Heart left ventricle (tissue), 16 donors: ENCODE measurements at places on chromosomes 16 and 17. TPM values are rescaled to one million over a fixed set of nuclear protein-coding genes. Genes with fewer than 3 reads are reported as not detected.

DNA sequence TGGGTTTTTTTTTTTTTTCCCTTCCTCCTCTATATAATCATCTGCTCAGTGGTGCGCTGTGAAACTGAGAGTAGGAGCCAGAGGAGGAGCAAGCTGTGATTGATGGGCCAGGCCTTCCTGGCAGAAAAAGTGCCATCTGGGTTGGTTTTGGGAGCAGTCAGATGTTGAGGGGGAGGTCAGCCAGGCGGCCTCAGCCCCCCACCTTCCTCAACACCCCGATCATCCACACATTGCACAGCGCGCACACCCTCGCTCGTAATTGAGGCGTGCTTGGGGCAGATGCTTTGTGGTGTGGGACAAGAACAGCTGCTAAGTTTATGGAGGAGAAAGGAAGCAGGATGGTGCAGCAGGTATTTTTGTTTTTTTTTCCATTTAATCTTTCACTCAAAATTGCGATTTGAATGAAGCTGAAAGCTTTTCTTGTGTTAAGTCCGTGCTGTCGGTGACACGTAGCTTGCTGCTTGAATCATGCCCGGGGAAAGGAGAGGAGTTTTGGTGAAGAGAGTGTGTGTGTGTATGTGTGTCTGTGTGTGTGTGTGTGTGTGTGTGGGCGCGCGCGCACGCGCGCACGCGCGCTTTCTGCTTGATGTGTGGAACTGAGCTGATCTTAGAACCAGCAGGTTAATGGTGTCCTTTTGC is 177.4 kb downstream of the RBFOX1 start:
- no peak for DNase-seq

- no peak for DNase-seq
Observed at GRCh38 chr16:50260206-50261159, 5.9 kb upstream of the ADCY7 start.

GRCh38 chr17:62656446-62656845 is 29.0 kb downstream of the MRC2 start:
- DNase-seq: no peak

DNA sequence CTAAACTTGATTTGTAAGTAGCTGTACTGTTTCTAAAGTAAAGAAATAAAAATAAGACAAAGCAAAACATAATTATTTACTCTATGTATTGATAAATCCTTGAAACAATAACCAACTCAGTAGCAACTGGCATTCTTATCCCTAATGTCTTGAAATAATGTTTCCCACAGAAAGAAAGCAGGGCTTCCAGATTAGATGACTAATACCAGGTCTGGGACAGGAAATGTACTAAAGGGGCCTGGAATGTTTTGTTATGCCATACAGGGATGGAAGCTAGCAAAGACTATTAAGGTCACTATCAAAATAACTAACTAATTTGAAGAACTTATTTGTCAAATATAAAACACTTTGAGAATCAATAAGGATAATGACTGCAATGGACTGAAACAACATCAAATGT is 82.1 kb downstream of the CFDP1 start:
- no peak for DNase-seq

- DNase-seq: no peak
Observed at GRCh38 chr16:22300427-22301071, 3.3 kb downstream of the POLR3E start.

GRCh38 chr17:6314311-6314710 is 120.6 kb downstream of the AIPL1 start:
- no peak for DNase-seq

DNA sequence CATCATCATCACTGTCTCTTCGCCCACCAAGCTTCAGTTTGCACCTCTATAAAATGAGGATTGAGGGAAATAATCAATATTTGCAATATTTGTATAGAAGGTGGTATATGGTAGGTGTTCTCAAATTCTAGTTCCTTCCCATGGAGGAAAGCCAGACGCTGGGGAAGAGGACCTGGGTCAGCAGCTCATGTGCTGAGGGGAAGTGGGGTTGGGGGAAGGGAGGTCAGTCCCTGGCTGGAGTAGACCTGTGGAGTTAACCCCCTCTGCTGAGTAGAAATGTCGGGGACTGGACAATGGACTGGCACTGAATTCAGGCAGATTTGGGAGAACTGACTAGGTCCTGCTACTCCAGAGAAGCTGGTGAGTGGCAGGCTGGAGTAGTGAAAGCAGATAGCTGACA is 12.8 kb upstream of the ITGB3 start:
- DNase-seq: no peak

- DNase-seq: no peak
Observed at GRCh38 chr17:80385046-80385445, 29.9 kb upstream of the ENDOV start.

DNA sequence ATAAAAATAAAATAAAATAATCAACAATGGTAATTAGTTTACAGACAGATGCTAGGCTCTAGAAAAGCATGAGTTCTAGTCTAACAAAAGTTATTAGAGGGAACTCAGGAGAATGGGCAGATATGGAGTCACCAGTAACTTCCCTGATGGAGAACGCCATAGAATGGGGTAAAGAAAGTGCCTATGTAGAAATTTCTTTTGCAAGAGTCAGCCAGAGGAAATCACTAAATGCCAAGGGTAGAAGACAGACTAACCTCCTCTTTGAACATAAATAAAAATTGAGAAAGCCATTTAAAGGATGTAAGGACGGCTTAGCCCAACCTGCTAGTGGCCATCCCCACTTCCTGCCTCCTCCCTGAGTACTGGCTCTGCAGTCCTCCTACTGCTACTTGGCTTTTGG is 141.6 kb downstream of the VPS53 start:
- no peak for DNase-seq

GRCh38 chr16:57575468-57576277 is 33.2 kb downstream of the ADGRG5 start:
- DNase-seq: no peak

GRCh38 chr16:70437582-70438557 is 1.0 kb downstream of the ST3GAL2 start:
- DNase-seq: no peak

GRCh38 chr17:9232591-9233270 is 211.4 kb downstream of the NTN1 start:
- DNase-seq: no peak

GRCh38 chr17:73324160-73324475 is 12.3 kb upstream of the CDC42EP4 start:
- peak; percentile 53 for DNase-seq

DNA sequence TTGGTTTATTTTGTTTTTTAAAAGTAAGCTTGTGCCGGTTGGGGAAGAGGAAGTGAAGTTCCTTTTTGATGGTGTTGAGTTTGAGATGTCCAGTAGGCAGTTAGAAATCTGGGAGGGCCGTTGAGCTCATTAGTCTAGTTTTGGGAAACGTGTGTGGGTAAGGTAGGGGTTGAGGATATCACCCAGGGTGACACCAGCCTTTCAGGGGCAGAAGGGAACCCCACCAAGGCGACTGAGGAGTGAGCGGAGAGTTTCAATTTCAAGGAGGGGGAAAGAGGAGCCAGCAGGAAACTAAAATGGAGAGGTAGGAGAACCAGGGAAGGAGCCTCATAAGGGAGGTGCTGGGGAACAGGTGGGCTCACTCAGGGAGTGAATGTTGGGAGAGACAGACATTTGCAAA is 22.7 kb downstream of the HAPSTR1 start:
- DNase-seq: no peak

DNA sequence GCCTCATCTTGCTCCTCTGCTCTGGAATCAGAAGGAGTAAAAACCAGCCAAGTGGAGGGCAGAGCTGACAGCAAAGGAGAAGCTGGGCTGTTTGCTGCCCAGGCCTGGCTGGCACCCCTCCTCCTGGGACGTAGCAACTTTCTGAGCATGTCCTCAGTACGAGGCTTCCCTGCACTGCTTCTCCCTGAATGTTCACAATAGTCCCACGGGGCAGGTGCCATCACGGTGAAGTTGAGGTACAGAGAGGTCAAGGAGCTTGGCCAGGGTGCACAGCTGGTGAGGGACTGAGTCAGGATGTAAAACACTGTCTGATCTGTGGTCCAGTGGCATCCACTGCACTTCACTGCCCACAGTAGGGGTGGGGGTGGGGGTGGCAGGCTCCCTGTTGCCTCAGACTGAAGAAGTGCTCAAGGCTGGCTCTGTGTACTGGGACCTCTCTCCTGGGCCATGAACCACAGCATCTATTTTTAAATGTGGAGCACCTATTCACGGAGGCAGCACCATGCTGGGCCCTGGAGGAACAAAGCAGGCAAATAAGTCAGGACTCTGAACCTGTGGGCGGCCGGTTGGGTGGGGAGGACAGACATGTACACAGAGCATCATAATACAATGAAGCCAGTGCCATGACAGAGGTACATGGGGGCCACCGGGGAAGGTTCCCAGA is 369.5 kb downstream of the SEC14L1 start:
- no peak for DNase-seq

- DNase-seq: no peak
Observed at GRCh38 chr17:4610656-4611055, 26.3 kb downstream of the SMTNL2 start.

DNA sequence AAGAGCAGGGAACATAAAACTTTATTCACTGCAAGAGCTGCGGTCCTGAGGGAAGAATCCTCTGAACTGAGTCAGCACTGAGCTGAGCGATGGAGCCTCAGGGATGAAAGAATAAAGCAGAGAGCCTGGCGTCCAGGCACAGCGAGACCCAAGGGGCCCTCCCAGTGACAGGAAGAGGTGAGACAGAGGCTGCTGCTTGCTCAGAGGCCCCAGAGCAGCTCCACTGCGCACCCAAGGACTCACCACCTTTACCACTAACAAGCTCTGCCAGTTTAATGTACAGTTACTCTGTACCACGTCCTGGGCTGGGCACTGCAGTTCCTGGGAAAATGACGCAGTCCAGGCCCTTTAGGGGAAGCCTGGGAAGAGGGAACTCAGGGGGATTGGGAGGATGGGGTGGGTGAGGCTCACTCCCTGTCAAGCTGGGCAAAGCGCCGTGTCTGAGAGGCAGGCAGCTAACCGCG is 5.6 kb downstream of the GFAP start:
- DNase-seq: no peak

DNA sequence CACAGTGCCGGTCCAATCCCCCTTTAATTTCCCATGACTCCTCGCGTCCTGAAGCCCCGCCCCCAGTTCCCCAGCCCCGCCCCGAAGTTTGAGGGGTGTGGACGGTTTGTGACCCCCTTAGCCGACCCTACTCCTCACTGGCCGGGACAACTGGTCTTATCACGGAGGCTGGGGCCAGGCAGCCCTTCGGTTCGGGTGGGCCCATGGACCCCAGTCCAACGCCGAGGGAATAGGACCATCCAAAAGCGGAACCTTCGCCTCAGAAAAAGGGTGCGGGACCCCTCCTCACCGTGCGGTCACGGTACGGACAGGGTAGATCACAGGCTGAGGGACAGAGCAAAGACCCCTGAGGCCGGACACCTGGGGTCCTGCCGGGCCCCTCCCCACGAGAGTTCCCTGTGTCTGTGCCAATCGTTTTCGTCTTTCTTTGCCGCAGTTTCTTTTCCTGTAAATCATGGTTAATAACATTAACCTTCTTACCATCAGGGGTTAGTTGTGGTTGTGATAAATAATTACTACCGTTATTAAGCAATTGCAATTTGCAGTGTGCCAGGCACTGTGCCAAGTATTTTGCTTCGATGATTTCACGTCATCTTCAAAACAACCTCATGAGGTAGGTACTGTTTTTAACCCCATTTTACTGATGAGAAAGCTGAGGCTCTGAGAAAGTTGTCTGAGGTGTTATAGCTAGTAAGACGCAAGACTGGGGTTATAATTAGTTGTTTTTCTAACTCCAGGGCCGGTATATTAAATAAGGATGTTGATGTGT is 543 bp downstream of the TMUB2 start:
- DNase-seq: no peak

CALB2 gene
- total RNA-seq: 0.42 TPM

PTGES3L gene
- total RNA-seq: 31.8 TPM

KIF2B gene
- total RNA-seq: not detected

CCL3 gene
- total RNA-seq: 0.37 TPM

SSTR5 gene
- total RNA-seq: 6.5 TPM

LRRC36 gene
- not detected for total RNA-seq
